Suprapubic skin (tissue), 4 donors: ENCODE measurements at places on chromosomes 2 and 18. TPM values are rescaled to one million over a fixed set of nuclear protein-coding genes. Genes with fewer than 3 reads are reported as not detected.

- no peak for DNase-seq
Measured at GRCh38 chr18:39622431-39622830, 2056.8 kb upstream of the CELF4 start.

- no peak for DNase-seq
Measured at GRCh38 chr2:133525613-133526529, 42.4 kb downstream of the NCKAP5 start.

The SGPP2 gene
- 48.2 TPM for total RNA-seq

DNA sequence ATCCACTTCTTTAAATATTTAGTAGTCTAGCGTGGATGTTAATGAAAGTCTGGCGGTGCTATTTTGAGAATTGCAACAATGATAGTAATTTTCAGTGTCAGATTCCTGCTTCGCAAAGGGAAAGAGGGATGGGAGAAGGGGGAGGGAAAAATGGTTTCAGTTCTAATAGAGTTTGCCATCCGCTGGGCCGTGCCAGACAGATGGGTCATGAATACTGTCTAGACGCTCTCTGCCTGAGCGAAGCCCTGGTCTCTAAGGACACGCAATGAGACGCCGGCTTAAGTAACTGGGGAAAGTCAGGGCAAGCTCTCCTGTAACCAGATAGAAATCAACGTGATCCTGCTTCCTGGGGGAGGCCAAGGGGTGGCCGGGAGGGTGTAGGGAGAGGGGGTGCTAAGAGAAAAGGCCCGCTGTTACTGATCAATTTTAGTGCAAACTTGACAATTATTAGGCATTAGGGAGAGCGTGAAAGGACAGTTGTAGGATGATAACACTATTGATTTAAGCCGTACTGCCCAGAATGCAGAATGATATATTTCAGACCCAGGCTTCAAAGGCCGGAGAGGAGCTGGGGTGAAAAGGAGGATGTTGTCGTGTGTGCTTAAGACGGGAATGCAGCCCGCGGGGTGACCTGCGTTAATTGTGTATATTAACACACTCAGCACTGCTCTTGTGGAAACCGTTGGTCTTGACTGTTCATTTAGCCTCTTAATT lies 229.2 kb downstream of the LDLRAD4 start:
- DNase-seq = no peak

GRCh38 chr2:45433363-45433762 lies 177.7 kb downstream of the SRBD1 start:
- DNase-seq = no peak
